Activated B cell treated with CpG ODN at 0.5 μM for 24 hours (primary cell): ENCODE measurements at places on chromosomes 4 and X. TPM values are rescaled to one million over a fixed set of nuclear protein-coding genes. Genes with fewer than 3 reads are reported as not detected.
A peak's percentile ranks its signal among the peaks of the same experiment; 100 is the strongest.

GRCh38 chr4:1579001-1579900 is 104.9 kb downstream of the FAM53A start:
- peak; percentile 82 for DNase-seq

GRCh38 chr4:128579154-128579853 is 230.2 kb upstream of the JADE1 start:
- no peak for DNase-seq

GRCh38 chr4:130257271-130257670 is 1161.3 kb downstream of the C4orf33 start:
- no peak for DNase-seq

RENBP gene
- 14.5 and 20.2 TPM in 2 replicates for total RNA-seq

- no peak for DNase-seq
Measured at GRCh38 chr4:123564758-123565346, 168.3 kb downstream of the SPRY1 start.

- no peak for DNase-seq
Measured at GRCh38 chr4:161920304-161921052, 243.3 kb downstream of the FSTL5 start.

DNA sequence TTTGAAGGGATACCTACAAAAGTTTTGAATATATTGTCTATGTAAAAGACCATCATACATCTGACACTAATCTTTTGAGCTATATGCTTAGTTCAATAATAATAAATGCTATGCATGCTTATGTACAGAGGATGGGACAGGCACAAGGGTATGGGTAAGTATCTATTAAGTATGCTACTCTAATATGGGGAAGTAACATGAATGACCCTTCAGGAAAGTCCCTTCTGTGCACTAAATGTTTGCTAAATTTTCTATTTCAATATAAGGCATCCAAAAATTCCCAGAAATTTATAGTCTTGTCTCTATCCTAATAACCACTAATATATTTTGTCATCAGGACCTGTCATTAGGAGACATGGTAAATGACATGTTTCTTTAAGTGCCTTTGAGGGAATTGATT is 19.0 kb downstream of the ATP8A1 start:
- DNase-seq: no peak

PDCL2 gene
- total RNA-seq: not detected in 2 replicates

DNA sequence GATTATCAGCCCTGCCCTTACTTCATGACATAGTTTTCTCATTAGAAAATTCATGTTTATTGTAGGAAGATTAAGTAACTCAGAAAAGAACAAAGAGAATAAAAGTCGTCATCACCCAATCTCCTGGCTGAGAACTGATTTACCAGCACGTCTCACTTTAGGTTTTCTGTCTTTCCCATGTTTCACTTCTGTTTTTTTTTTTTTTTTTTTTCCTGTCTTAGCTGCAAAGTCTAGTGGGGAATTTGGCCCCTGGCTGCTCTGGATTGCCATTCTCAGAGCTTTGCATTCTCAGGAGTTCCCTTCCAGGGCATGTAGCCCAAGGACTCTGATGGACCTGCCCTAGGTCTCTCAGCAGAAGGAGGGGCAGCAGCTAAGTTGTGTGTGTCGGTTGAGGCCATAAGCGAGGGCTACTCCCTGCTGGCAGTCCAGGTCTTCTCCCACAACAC is 57.8 kb downstream of the TMEM131L start:
- no peak for DNase-seq

- DNase-seq: no peak
Measured at GRCh38 chrX:23871905-23872546, 35.7 kb downstream of the APOO start.

GRCh38 chr4:40157436-40157835 is 39.4 kb upstream of the RHOH start:
- no peak for DNase-seq

RASL11B gene
- total RNA-seq: 0.69 TPM in 1 of 2 replicates, not detected in the other

HMX1 gene
- not detected in 2 replicates for total RNA-seq

GRCh38 chr4:128162434-128162833 is 101.3 kb downstream of the LARP1B start:
- no peak for DNase-seq

CLIC2 gene
- total RNA-seq: 0.44 and 0.80 TPM in 2 replicates

- DNase-seq: no peak
Measured at GRCh38 chrX:31366041-31366440, 294.2 kb upstream of the FTHL17 start.

DNA sequence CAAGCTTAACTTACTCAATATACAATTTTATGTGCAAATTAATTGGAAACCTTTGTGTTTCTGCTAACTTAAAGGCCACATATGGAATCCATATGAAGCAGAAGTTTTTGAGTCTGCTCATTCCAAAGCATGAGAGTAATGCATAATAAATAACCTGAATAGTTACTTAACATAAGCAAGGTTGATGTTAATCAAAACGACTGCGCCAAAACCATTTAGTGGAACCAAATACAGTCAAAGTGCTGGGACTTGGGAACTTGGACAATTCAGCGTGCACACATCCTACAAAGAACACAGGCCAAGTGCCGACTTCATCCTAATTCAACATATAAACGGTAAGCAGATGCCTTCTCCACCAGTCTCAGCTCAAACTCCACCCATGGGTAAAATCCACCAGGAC is 17.0 kb downstream of the TSPAN5 start:
- no peak for DNase-seq

DNA sequence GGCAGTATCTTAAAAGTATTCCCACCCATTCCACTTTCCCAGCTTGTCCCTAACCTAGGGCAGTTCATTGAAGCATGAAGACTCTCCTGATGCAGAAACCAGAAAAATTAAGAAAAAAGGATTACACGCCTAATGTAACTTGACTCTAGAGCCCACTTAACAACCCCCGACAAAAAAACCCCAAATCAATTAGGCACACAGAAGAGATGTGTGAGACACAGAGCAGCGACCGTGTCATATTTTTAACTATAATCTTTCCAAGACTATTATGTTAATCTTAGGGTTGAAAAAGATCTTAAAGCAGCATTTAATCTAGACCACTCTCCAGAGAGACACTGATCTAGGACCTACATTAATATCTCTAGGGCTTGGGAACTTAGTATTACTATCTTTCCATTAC is 1.3 kb downstream of the YTHDC1 start:
- no peak for DNase-seq

- no peak for DNase-seq
Measured at GRCh38 chr4:123017078-123017477, 94.7 kb upstream of the NUDT6 start.

CNKSR2 gene
- total RNA-seq: 15.6 and 15.7 TPM in 2 replicates
